Upper lobe of right lung (tissue), 1 donor: ENCODE measurements at places on chromosomes 4 and X.

- no peak for DNase-seq
Observed at GRCh38 chr4:145703850-145704497, 24.0 kb downstream of the C4orf51 start.

DNA sequence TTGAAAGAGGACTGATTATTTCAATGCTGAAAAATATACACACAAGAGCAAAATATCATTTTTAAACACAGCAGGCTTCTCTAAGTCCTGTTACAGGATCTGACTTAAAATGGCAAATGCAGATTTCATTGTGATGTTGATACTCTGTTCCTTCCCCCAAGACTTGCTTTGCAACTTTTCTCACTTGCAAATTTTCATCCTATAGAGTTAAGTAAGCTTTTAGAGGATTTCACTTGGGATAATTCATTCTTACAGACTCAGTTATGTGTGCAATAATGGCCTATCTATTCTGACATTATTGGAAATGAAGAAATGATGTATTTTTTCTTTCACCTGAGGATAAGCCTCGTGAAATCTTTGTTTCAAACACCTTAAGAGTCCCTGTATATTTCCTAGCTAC is 2403.2 kb downstream of the ARAP2 start:
- DNase-seq = no peak

GRCh38 chr4:24456431-24456830 is 127.9 kb downstream of the DHX15 start:
- no peak for DNase-seq

- no peak for DNase-seq
Observed at GRCh38 chr4:126705266-126705665, 927.5 kb upstream of the INTU start.

- no peak for DNase-seq
Observed at GRCh38 chr4:97394653-97395052, 748.6 kb downstream of the STPG2 start.

- DNase-seq = no peak
Observed at GRCh38 chr4:184792334-184792733, 33.4 kb downstream of the ACSL1 start.
